M059J (cell line): ENCODE measurements at places on chromosomes 16 and 17. TPM values are rescaled to one million over a fixed set of nuclear protein-coding genes. Genes with fewer than 3 reads are reported as not detected.

Gene NPB
- total RNA-seq = 0.44 and 0.59 TPM in 2 replicates

Gene ABCC12
- total RNA-seq = 0.02 TPM in 1 of 2 replicates, not detected in the other

Gene CNGB1
- total RNA-seq = not detected in 2 replicates

Gene ZFP3
- 2.2 and 3.2 TPM in 2 replicates for total RNA-seq

Gene KRT36
- 0.07 TPM in 1 of 2 replicates, not detected in the other for total RNA-seq

Gene SMIM5
- total RNA-seq = not detected in 2 replicates

Gene GPRC5C
- 12.9 and 36.4 TPM in 2 replicates for total RNA-seq

Gene ACSM5
- 14.4 and 29.6 TPM in 2 replicates for total RNA-seq

Gene ZG16
- not detected in 2 replicates for total RNA-seq

Gene LGALS9B
- not detected in 2 replicates for total RNA-seq

Gene OGFOD3
- total RNA-seq = 34.5 and 57.7 TPM in 2 replicates

Gene CAPNS2
- total RNA-seq = 0.39 TPM in 1 of 2 replicates, not detected in the other

Gene MAPT
- 0.15 and 0.20 TPM in 2 replicates for total RNA-seq

Gene SPIRE2
- 1.1 and 2.3 TPM in 2 replicates for total RNA-seq

Gene CDYL2
- 10.1 and 11.1 TPM in 2 replicates for total RNA-seq

Gene KRTAP4-3
- not detected in 2 replicates for total RNA-seq

Gene CSH2
- total RNA-seq = not detected in 2 replicates

GRCh38 chr16:60681043-60681442 lies 1355.2 kb downstream of the CDH8 start:
- no peak for DNase-seq

DNA sequence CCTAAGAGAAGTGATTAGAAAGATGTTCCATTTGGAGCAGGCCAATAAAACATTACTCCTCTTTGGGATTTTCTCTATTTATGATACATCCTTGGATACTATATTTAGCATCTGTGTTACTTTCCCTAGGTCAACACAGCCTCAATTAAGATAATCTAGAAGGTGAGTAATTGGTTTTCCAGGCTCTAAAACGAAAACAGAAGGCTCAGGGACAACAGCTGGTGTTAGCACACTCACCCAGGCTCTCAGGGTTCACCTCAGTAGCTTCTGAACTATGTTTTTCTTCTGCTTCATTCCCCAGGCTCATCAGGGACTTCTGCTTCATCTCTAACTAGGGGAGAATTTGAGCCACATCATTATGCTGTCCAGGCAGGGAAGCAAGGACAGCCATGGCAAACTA lies 76.6 kb downstream of the ZZEF1 start:
- no peak for DNase-seq

- DNase-seq = peak; percentile 47
Observed at GRCh38 chr17:72826602-72827001, 265.9 kb downstream of the SLC39A11 start.

DNA sequence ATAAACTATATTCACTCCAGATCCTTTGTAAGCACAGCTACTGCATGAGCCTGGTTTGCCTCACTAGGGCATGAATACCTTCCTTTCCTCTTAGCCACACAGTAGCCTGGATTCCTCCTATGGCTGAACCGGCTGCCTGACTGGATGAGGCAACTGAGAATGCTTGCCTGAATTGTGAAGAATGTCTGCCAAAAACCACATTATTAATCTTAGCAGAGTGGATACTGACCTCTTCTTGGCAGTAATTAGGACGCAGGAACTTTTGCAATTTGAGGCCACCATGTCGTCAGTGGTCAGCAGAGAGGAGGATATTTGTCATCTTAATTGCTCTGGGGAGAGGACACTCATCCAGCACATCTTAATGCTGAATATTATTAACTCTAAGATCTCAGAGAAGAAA lies 651.8 kb upstream of the GOT2 start:
- DNase-seq = peak; percentile 95

GRCh38 chr16:25988084-25988483 lies 296.3 kb downstream of the HS3ST4 start:
- no peak for DNase-seq

- DNase-seq = no peak
Observed at GRCh38 chr16:58299757-58300349, 5.0 kb upstream of the PRSS54 start.

DNA sequence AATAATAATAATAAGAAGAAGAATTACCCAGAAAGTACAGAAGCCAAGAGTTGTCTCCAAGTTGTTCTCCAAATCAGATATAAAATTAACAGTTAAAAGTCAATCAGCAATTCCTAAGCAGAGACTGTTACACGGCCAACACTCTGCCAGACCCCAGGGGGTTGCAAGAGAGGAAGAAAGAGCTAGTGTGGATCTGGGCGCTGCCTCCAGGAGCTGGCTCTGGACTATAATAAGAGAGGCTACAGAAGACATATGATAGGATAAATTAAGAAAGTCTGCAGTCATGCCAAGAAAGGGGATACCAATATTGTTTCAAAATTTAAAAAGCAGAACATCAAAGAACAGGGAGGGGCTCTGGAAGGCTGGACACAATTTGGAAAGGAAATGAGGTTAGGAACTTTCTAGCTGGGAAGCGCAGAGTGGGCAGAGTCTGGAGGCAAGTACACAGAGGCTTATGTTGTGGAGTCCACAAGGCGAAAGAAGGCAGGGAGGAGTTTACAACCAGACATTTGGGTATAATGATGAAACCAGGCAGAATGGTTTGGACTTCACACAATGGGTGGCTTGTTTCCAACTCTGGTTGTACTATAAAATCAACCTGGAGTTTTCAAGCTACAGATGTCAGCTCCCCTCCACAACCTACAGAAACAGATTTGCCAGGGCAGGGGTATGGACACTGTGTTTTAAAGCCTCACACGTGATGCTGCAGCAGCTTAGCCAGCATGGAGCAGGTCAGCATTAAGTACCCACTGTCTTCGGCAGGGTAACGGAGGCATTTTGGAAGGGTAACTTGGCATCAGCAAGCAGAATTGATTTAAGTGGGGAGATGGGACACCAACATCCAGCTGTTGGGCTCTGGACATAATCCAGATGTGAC lies 49.4 kb downstream of the SLC39A11 start:
- no peak for DNase-seq

DNA sequence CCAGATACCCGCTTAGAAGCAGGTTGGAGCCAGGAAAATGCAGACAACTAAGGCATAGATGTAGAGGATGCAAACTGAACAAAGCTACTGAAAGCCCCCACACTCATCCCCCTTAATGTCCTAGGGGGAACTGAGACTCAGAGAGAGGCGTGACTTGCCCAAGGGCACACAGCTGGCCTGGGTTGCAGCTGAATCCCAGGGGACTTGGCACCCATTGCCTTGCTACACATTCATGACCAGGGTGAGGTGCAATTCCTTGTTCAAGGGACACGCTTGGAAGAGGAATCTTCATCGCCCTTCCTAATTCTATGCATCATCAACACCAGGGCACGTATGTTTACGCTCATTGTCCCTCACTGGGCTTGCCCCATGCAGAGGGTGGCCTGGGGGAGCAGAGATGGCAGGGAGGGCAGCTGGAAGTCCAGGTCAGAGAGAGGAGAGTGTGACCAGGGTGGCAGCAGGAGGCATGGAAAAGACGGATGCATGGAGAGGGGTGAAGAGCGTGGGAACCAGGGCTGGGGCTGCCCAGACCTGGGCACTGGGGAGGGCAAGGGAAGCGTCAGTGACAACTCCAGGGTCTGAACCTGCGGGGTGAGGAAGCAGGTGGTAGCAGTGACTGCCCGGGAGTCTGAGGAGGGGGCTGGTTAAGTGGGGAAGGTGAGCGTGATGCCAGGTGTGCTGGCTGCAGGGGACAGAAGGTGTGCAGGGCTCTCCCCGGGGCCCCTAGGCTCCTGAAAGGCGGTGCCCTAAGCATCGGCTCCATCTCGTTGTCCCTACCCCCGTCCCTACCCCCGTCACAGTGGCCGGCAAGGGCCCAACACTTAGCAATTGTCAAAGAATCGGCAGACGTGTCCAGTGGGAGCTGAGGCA lies 267.1 kb upstream of the TNRC6C start:
- DNase-seq = no peak

DNA sequence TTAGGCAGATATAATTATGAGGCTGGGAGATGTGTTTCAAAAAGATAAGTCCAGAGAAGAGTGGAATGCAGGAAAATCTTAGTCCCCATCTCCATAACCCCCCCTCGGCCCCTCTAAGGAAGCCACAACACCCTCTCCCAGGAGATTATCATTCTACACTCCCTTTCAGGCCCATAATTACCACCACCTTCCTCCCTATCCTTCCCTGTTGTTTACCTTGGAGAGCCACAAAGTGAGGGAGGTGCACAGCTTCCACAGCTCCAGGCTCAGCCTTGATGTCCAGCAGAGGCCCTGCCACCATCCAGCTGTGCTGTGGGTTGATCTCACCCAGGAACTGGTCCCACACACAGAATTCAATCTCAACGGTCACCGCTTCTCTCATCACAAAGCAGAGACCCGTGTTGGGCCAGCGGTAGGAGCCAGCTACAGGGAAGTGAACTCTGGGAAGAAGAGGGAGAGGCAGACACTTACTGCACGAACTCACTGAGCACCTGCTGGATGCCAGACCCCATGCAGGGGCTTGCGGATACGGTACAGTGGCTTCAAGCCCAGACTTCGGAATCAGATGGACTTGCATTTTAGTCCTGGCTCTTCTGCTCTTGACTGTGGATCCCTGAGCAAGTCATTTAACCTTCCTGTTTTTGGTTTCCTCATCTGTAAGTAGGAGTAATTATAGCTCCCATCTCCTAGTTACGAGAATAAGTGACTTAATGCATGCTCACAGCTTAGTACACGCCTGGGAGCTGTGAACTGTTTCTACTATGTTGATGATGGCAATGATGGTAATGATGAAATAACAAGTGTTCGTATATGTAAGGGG lies 44.1 kb downstream of the MIS12 start:
- no peak for DNase-seq

DNA sequence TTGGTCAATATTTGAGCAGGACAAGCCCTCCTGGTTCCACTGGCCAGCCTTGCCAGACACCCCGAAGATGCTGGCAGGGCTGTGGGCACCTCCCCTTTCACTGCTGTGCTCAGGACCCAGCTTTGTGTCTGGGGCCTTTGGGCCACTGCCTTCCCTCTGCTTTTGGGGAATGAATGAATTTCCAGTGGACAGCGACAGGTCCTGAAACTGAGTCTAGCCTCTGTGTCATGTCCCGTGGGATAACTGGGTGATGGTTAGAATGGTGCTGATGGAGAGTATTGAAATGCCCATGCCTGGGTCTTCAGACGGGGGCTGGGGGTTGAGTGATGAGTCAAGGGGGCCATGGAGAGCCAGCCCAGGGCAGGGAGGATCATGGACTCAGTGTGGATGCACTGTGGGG lies 135.8 kb downstream of the FOXL1 start:
- peak; percentile 19 for DNase-seq

DNA sequence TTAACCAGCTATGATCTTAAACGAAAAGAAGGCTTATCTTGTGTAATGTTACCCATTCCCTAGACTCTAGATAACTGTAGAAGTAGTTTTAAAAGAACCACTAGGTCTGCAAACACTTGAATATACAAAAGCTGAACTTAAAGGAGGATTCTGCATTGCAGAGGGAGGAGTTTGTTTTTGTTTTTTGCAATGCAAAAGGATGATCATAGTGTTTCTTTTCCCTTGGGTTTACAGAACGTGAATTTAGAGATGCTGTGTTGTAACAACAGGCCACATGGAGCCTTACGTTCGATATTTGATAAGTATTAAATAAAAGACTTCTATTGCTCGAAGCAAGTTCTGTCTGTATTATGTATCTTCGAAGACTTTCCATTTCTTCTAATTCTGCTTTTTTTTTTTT lies 77.6 kb downstream of the CHD9 start:
- no peak for DNase-seq

- DNase-seq = peak; percentile 57
Observed at GRCh38 chr17:71511266-71511995, 609.4 kb upstream of the SOX9 start.

- no peak for DNase-seq
Observed at GRCh38 chr16:12426122-12426521, 377.6 kb downstream of the CPPED1 start.

- no peak for DNase-seq
Observed at GRCh38 chr16:49696414-49697101, 159.4 kb downstream of the ZNF423 start.

- no peak for DNase-seq
Observed at GRCh38 chr17:47956791-47957590, 692 bp downstream of the PRR15L start.

GRCh38 chr17:8222380-8222629 lies 11.9 kb upstream of the AURKB start:
- no peak for DNase-seq

DNA sequence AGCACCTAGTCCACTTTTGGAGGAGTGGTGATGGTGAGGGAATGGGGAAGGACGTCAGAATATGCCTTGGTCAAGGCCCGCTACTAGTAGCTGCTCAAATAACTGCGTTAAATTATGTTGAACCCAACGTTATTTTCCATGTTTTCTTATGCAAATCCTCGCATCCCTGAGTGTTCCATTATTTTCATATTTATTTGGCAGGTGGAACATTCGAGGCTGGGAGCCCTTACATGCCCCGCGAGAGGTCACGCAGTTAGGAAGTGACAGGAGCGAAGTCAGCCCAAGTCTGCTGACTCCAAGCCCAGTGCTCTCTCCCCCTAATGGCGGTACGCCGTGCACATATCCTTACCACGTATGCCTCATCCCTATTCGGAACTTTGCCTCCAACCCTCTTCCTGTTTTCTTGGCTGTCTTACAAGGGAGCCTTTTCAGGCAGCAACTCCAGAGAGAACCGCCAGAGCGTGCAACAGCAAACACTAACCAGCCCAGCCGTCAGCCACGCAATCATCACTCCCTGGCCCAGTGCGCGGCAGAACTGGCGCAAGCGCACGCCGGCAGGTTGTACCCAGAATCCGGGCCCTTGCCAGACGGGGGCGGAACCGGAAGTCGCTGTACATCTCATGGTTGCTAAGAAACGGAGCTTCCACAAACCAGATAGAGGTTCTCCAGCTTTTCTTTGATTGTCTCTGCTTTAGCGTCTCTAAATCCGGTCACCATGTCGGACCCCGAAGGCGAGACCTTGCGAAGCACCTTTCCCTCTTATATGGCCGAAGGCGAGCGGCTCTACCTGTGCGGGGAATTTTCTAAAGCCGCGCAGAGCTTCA lies at the start of gene ODAD4:
Gene ODAD4 (plus strand): TSS at position 609 of the 824 bp plus-strand sequence. CDS start 107 bp downstream, at position 716.
- DNase-seq = peak; percentile 97

- DNase-seq = peak; percentile 11
Observed at GRCh38 chr17:10792151-10792550, 11.7 kb downstream of the TMEM238L start.

GRCh38 chr16:15973421-15973820 lies 24.0 kb downstream of the ABCC1 start:
- peak; percentile 85 for DNase-seq

- no peak for DNase-seq
Observed at GRCh38 chr17:32671896-32672295, 185.1 kb downstream of the CDK5R1 start.

- DNase-seq = peak; percentile 72
Observed at GRCh38 chr17:48024149-48025039, 13.2 kb downstream of the COPZ2 start.

GRCh38 chr16:12268606-12269005 lies 292.1 kb downstream of the SNX29 start:
- peak; percentile 10 for DNase-seq

DNA sequence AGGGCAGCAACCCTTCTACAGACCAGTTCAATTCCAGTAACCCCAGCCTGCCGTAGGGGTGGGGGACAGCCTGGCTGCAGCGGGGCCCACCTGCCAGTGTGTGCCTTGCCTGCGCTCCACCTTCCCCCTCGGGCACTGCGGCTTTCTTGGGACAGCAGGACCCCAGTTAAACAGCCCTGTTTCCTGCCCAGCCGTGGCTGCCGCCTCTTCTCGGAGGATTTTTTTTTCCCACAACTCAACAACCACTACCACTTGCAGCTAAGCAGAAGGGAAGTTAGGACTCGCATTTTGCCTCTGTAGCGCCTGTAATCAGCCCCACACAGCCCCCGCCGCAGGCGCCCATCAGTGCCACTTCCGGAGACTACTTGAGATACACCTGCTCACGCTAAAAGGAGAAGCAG lies 76.1 kb downstream of the RAI1 start:
- DNase-seq = no peak

- no peak for DNase-seq
Observed at GRCh38 chr16:53598511-53599275, 95.7 kb upstream of the AKTIP start.
